ENCODE measurements at places on chromosomes 6 and 20.
A peak's percentile ranks its signal among the peaks of the same experiment; 100 is the strongest.

GRCh38 chr6:42978487-42978838 is 518 bp downstream of the PEX6 start:
- DNase-seq = peak; percentile 34

DNA sequence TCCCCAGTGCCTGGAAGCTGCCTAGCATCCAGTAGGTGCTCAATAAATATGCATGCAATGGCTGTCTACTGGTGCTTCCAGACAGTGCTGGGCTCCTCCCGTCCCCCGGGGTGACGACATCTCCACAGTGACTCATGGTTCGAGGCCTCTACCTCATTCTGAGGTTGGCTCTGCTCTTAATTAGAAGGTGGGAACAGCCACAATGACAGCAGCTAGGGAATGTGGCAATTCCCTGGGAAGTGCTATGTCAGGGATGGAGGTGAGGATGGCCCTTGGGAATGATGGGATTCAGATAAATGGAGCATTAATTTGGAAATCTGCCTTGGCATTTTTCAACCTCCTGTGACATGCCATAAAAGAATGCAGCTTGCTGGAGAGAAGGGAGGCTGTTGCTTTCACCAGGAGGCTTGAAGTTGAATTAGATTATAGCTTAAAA is 43.5 kb upstream of the NFATC2 start:
- DNase-seq = peak; percentile 97

GRCh38 chr6:72579865-72580264 is 42.0 kb upstream of the KCNQ5 start:
- DNase-seq = peak; percentile 35

DNA sequence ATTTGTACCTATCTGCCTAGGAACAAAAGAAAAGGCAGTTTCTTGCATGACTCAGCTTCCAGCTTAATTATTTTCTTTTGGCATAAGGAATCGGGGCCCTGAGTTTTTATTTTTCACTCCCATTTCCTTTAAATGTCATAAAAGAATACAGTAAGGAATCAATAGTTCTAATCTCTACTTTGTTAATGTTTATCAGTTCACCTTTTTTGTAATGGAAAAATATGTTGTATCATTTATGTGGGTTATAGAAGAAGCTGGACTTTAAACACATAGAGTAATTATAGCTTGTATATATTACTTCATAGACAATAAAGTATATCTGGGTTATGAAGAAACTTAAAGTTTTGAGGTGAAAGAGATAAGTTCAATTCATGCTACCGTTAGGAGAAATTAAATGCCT is 1214.8 kb upstream of the GJE1 start:
- DNase-seq = no peak

- peak; percentile 83 for DNase-seq
These were observed 31.4 kb downstream of the AFDN start for GRCh38 chr6:167858086-167858591.

- DNase-seq = peak; percentile 31
These were observed 568 bp downstream of the CCDC170 start for GRCh38 chr6:151494235-151494935.

- DNase-seq = no peak
These were observed 13.3 kb upstream of the SOX12 start for GRCh38 chr20:312067-312466.

- DNase-seq = peak; percentile 76
These were observed 9.0 kb upstream of the BTN3A1 start for GRCh38 chr6:26392932-26393636.

DNA sequence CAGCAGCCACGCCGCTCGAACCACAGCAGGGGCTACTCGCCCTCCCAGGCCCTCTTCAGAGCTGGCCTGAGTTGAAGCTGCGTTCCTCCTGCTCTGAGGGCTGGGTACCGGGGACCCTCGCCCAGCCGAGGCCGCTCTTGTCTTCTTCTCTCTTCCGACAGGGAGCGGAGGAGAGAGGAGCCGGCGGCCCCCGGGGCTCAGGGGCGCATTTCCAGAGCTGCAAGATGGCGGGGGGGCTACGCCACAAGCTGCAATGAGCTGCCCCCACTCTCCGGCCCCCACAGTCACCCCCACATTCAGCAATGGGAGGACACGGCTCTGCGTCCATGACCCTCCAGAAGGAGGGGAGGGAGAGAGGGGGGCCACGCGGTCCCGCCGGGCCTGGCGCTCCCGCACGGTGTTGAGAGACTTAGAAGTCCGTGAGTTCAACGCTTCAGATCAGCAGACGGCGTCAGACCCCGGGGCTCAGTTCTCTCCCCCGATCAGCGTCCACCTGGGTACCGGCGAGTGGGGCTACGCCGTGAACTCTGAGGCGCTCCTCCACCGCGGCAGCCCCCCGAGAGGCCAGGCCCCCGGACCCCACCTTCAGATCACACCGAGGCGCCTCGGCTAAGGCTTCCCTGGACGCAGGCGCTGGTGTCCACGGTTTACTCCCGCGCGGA is 31.6 kb downstream of the SLC2A4RG start:
- DNase-seq = no peak

- DNase-seq = no peak
These were observed 735.0 kb downstream of the EPHA7 start for GRCh38 chr6:92684386-92684785.

GRCh38 chr20:43744151-43744611 is 17.4 kb upstream of the GTSF1L start:
- DNase-seq = peak; percentile 46

DNA sequence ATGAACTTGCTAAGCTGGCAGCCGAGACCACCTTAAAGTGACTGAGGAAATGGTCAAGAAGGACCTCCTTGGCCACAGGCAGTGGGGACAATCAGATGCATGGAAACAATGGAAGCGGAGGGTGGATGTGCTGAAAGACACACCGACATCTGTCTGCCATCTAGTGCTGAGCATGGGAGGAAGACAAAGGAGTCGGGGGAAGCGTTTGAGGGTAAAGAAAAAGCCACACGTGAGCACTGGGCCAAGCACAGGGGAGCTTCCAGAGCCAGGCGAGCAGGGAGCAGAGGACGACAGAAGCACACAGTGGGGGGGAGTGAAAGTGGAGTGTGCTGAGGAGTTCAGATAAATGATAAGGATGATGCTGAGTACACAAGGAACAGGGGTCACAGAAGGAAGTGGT is 367.8 kb downstream of the ZFAND3 start:
- DNase-seq = no peak

DNA sequence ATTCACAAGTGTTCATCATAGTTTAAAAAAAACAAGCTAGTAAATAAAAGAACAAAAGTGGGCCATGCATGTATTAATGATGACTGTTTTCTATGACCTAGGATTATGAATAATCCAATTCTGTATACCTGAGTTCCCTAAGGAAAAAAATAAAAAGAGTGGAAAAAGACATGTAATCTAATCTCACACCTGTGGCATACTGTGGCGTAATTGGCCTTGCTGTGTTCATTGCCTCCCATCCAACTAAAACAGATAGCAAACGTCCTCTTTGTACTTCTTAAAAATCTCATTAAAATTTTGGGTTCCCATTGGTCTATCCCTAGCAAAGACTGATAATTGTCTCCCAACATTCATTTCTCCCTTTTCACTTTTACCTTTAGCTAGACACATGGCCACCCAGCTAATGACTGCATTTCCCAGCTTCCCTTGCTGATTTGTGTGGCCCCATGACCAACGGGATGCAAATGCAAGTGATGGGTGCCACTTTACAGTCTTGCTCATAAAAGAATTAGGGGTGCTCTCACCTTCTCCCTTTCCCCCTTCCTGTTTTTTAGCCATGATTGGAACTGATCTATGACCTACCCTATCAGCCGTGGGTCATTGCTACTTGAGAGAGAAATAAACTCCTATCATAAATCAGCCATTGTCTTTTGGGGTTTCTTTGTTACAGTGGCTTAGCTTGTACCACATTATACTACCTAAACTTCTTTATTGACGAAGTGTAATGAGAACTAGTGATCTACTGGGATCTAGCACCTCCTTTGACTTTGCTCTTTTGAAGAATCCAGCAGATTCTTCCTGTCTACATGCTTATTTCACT is 32.0 kb upstream of the TBC1D22B start:
- no peak for DNase-seq

DNA sequence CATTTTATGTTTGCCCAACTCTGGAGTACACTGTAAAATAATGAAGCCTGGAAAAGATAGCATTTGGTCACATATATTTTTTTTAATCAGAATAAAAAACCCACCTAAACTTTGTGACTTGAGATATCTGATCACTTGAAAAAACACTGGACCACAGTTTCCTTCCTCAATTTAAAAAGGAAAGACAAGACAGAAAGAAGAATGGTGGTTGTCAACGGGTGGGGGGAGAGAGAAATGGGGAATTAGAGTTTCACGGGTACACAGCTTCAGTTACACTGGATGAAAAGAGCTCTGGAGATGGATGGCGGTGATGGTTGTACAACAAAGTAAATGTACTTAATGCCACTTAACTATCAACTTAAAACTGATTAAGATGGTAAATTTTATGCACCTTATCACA is 14.7 kb upstream of the DST start:
- DNase-seq = no peak

DNA sequence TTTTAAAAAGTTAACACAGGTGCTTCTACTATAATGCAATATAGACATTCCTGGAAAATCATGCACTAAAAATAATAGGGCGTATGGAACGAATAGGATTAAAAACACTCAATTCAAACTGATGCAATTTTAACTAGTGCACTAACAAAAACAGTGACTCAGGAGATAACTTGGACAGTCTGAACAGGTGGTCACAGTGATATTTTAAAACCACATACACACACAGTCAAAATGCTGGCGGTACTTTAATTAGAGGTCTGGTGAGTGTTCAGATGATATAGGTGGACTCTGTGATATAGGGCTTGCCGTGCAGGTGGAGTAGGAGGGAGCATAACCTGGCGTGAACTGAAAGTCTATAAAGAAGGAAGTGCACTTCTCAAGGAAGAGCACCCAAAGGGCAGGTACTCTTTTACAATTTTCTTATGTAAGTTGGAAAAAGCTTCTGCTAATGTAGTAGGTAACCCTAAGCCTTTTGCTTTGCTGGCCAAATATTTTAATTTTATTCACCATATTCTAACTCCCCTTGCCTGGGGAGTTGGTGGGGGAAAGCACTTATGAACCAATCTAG is 41.9 kb upstream of the PLN start:
- DNase-seq = no peak

GRCh38 chr6:116387374-116387773 is 16.6 kb downstream of the DSE start:
- DNase-seq = peak; percentile 81

- peak; percentile 35 for DNase-seq
These were observed 586.3 kb downstream of the HTR1B start for GRCh38 chr6:76876922-76877553.

DNA sequence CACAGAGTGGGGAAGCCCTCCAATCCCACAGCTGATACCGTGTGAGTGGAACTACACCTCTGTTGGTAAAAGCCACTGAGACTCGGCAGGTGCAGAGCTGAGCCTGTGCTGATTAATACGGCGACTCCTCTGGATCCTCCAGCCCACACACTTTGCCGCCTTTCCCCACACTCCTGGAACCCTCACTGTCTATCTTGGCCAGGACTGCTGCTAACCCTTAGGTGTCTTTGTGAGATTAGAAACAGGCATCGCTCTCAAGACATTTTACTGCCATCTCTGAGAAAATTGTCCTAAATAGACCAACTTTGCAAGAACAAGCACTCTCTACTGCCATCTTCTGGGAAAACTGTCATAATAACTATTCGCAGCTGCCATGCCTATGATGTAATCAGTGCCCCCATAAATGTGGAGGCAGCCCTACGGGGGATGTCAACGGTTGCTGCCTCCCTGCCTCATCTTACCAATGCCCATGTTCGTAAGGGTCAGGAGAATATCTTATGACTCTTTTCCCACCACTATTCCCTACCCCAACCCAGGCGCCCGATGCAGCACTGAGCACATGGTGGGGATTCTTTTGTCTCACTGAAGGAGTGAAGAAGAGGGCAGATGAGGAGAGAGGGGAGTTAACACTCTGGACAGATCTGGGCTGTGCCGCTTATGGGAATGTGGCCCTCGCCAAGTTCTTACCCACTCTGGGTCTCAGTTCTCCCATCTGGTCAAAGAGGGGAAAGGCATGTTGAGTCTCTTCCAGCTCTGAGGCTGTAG is 26.1 kb upstream of the KCNB1 start:
- DNase-seq = peak; percentile 58

DNA sequence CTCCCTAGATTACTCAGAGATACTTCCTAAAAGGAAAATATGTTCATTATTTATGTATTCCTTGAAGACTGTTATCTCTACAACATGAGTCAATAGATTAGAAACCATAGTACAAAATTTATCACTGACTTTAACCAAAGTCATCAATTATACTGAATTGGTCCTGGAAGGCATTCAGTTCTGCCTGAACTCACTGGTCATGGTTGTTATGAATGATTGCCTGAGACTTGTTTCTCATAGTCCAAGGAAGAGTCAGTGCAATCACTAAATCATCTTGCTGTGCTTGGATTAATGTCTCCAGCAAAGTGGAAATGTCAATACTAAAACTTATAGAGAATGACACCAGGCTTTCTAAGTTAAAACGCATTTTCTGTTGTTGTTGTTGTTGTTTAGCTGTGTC is 878.6 kb upstream of the MANEA start:
- DNase-seq = no peak

DNA sequence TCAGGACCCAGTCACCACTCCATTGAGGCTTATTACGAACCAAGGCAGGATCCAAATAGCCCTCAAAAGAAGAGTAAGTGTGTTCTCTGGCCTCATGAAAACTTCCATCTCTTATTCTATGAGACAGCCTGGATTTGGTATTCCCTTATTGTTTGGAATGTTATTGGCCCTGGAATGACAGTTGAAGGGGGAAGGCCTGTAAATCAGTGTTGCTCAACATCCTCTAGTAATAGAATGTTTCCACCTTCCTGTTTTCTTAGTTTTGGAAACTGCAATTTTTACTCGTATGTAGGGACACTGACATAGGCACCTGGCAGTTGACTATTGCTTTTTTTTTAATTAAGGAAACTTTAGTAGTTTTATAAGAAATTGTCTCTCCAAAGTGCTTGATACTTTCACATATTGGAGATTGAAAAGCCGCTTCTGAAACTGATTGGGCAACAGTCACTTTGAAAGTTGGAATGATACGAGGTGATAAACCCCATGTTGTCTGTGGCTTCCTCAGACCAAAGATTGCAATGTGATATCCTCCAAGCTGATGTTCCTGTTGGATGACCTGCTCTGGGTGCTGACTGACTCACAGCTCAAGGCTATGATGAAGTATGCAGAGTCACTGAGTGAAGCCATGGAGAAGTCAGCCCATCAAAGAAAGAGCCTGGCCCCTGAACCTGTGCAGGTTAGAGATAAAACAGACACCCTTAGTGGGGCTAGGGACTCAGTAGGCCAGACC is 43.1 kb downstream of the BLTP3A start:
- peak; percentile 63 for DNase-seq

DNA sequence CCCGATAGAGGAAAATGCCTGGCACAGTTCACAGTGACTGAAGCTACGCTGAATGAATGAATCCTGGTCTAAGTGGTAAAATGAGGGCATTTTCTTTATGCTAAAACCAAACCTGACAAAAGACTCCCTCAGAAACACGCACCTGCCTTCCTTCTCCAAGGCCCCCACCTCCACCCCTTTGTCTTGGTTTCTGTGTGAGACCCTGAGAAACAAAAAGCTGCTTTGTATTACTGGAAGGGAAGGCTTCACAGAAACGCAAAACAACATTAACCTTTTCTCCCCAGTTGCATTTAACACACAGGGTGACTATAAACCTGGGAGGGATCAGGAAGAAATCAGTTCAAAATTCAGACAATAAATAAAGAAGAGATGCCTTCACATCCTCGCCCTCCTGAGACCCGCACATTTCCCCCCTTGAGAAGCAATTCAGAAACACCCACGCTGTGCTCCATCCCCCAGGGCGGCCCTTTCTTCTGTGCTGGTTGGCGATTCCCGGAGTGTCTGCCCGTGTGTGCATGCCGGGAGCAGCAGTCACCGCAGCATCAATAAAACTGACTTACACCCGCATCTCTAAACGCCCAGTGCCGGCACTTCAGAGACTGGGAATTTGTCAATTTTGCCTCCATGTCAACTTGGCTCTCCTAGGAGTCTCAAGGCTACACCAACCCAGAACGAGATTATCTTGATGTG is 67.2 kb upstream of the TRAF3IP2 start:
- no peak for DNase-seq
